ENCODE measurements at places on chromosomes 1 and 21.

DNA sequence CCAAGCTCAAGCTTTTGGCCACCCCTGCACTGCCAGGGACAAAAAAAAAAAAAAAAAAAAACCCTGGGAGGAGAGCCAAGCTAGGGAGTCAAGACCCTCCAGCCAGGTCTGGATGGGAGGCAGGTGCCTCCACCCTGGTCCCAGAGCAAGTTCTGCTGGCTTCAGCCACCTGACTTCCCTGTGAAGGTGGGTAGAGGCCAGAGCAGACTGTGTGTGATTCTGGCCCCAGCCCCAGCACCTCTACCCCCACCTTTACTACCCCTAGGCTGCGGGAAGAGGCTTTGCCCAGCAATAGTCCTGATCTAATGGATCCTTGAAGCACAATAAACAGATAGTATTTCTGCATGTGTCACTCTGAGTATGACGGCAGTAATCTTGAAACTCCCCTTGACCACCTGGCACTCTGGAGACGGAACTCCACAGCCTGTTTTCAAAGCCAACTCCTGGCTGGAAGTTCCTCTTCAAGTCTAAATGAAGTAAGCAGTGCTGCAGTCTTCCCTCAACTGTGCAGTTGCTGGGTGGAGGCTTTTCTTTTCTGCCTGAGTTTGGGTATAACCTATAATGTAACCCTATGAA is 9.8 kb downstream of the PDZK1IP1 start:
- DNase-seq, result no peak

- no peak for DNase-seq
Observed at GRCh38 chr1:84403347-84403746, 5.1 kb downstream of the DNASE2B start.

- no peak for DNase-seq
Observed at GRCh38 chr1:84956097-84956496, 40.8 kb downstream of the MCOLN2 start.

DNA sequence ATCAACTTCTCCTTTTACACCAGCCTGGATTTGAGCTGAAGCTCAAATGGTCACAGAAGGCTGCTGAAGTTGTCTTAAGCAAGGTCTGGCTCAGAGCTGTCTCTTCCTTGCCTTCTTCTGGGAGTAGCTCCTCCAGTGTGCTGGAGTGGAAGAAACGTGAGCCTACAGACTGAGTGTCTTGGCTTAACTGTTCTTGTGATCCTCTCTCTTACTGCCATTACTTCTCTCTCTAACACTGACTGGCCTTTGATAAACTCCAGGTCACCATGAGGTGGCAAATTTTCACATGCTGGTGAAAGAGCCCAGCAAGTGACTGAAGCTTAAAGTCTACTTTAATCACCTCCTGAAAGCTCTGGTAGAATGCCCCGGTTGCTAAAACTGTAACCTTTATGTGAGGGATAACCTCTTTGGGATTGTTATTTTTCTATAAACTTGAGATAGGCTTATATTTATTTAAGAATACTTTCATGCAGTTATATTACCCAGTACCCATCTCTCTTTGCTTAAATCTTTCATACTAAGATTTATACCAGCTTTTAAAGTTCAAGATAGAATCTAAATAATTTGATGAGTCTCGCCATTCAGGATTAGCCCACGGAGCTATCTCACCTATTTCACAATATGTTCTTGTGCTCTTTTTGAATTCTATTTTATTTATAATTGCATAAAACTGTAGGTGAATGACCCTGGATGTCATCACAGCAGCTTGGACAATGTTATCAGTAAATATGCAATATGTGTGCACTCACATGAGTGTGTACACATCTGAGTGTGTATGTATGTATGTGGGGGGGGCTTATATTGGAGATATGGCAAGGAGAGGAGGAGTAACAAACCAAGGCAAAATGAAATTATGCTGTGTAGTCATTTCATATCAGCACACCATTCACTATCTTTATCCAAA is 924.0 kb downstream of the LTN1 start:
- DNase-seq, result no peak
